Frontal cortex (tissue), 4 donors: ENCODE measurements at places on chromosomes 2 and 18. TPM values are rescaled to one million over a fixed set of nuclear protein-coding genes. Genes with fewer than 3 reads are reported as not detected.

The SP100 gene
- 4.1 TPM for total RNA-seq

The DSC1 gene
- total RNA-seq: not detected

The EPAS1 gene
- 3.7 TPM for total RNA-seq

The TEX44 gene
- not detected for total RNA-seq

The SLC8A1 gene
- 187 TPM for total RNA-seq

The DAW1 gene
- 1.2 TPM for total RNA-seq

The EHD3 gene
- total RNA-seq: 7.7 TPM

The NXPH2 gene
- 25.7 TPM for total RNA-seq

The C1GALT1C1L gene
- under 0.01 TPM for total RNA-seq

The CNGA3 gene
- 1.2 TPM for total RNA-seq

The DIPK1C gene
- total RNA-seq: 4.9 TPM

The EFR3B gene
- 42.0 TPM for total RNA-seq

The SRD5A2 gene
- total RNA-seq: not detected

The SLC16A14 gene
- 62.0 TPM for total RNA-seq

The C18orf54 gene
- total RNA-seq: 8.2 TPM

The SERPINB3 gene
- not detected for total RNA-seq

The SSB gene
- 89.3 TPM for total RNA-seq

The SIX3 gene
- 1.2 TPM for total RNA-seq

The CPO gene
- total RNA-seq: not detected

The RNU2-63P gene
- total RNA-seq: not detected

The CERKL gene
- 1.6 TPM for total RNA-seq

The CFAP65 gene
- 0.82 TPM for total RNA-seq

The KCNG2 gene
- total RNA-seq: under 0.01 TPM

The CCDC141 gene
- total RNA-seq: 1.2 TPM

The ARHGAP25 gene
- total RNA-seq: 1.2 TPM

The IL1F10 gene
- not detected for total RNA-seq

The PTPRN gene
- total RNA-seq: 24.5 TPM

The ANKRD30B gene
- total RNA-seq: 3.3 TPM

The PID1 gene
- total RNA-seq: 36.7 TPM

The ITM2C gene
- total RNA-seq: 110 TPM

The SLC30A3 gene
- total RNA-seq: 0.82 TPM

The GPR39 gene
- total RNA-seq: 2.9 TPM

The STPG4 gene
- total RNA-seq: 0.41 TPM

The KCNE4 gene
- total RNA-seq: 2.4 TPM

The SKOR2 gene
- total RNA-seq: not detected

The MBP gene
- 7.7 TPM for total RNA-seq

The C1QL2 gene
- 0.41 TPM for total RNA-seq

The VWA3B gene
- under 0.01 TPM for total RNA-seq

The SPATA3 gene
- total RNA-seq: not detected

The AFF3 gene
- total RNA-seq: 56.7 TPM

The DSG3 gene
- under 0.01 TPM for total RNA-seq

The KATNAL2 gene
- total RNA-seq: 3.7 TPM

The GPR45 gene
- total RNA-seq: 0.82 TPM

The MTIF2 gene
- total RNA-seq: 29.8 TPM
